B cell (primary cell): ENCODE measurements at places on chromosomes 3 and 15. TPM values are rescaled to one million over a fixed set of nuclear protein-coding genes. Genes with fewer than 3 reads are reported as not detected.

Gene PLS1
- 0.73 and 0.74 TPM in 2 replicates for total RNA-seq

Gene MYZAP
- 1.0 and 1.4 TPM in 2 replicates for total RNA-seq

Gene GOLGA6L24
- not detected in 2 replicates for total RNA-seq

Gene DUOXA1
- total RNA-seq = 0.74 TPM in 1 of 2 replicates, not detected in the other

Gene PLA2G4E
- total RNA-seq = not detected in 2 replicates

Gene SLC22A14
- not detected in 2 replicates for total RNA-seq

Gene CMTM8
- total RNA-seq = 0.25 TPM in 1 of 2 replicates, not detected in the other

DNA sequence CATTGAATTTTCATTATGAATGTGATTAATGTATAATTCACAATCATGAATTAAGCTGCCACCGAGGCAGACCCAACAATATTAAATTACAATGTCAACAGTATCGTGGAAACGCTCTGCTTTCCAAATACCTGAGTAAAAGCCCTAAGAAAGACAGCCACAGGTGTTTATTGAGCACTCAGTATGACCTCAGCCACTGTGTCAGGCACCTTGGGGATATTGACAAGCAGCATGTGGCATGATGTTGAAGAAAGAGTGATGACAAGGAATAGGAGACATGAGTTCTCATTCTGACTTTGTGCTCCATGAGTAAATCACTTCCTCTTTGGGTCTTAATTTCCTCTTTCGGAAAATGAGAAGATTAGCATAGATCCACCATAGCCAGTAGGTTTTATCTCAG is 12.8 kb downstream of the C2CD4A start:
- no peak overlapping the region for H3K4me3 ChIP-seq
- H3K36me3 ChIP-seq = no peaks in the 10 kb centered on the region
- H3K27me3 ChIP-seq = no peaks in the 10 kb centered on the region
- no peaks in the 10 kb centered on the region for H3K4me1 ChIP-seq
- no peak overlapping the region for H3K27ac ChIP-seq

- no peak overlapping the region for H3K4me3 ChIP-seq
- H3K27ac ChIP-seq = no peak overlapping the region
- peaks cover 3% of the 10 kb centered on the region for H3K36me3 ChIP-seq
- H3K4me1 ChIP-seq = no peaks in the 10 kb centered on the region
- no peak for DNase-seq
Observed at GRCh38 chr3:136387031-136387430, 136.9 kb downstream of the PCCB start.

- H3K36me3 ChIP-seq = no peaks in the 10 kb centered on the region
- H3K27me3 ChIP-seq = no peaks in the 10 kb centered on the region
- no peak overlapping the region for H3K27ac ChIP-seq
- H3K4me1 ChIP-seq = no peaks in the 10 kb centered on the region
Observed at GRCh38 chr3:143897576-143898295, 49.5 kb upstream of the SLC9A9 start.

- H3K4me3 ChIP-seq = no peak overlapping the region
- peaks cover 6% of the 10 kb centered on the region for H3K27me3 ChIP-seq
- DNase-seq = no peak
- no peaks in the 10 kb centered on the region for H3K36me3 ChIP-seq
- no peak overlapping the region for H3K27ac ChIP-seq
- no peaks in the 10 kb centered on the region for H3K4me1 ChIP-seq
Observed at GRCh38 chr3:18282507-18282906, 142.6 kb downstream of the SATB1 start.

DNA sequence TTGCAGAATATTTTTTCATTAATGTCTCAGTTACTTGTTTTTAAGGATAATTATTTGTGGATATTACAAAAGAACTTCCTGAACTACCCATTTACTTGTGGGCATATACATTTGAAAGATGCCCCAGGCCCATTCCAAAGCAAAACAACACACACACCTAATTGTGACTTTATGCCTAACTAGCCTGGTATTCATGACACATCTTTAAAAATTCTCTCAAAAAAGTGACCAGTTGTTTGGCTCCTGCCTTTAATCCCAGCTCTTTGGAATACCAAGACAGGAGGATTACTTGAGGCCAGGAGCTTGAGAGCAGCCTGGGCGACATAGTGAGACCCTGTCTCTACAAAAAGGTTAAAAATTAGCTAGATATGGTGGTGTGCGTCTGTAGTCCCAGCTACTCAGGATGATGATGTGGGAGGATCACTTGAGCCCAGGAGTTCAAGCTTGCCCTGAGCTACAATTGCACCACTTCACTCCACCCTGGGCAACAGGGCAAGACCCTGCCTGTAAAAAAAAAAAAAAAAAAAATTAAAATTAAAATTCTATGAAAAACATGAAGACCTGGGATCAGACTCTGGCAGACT is 51.7 kb upstream of the SLC4A7 start:
- no peaks in the 10 kb centered on the region for H3K27me3 ChIP-seq
- H3K27ac ChIP-seq = no peak overlapping the region
- peaks cover 10% of the 10 kb centered on the region for H3K4me1 ChIP-seq
- no peak for DNase-seq

DNA sequence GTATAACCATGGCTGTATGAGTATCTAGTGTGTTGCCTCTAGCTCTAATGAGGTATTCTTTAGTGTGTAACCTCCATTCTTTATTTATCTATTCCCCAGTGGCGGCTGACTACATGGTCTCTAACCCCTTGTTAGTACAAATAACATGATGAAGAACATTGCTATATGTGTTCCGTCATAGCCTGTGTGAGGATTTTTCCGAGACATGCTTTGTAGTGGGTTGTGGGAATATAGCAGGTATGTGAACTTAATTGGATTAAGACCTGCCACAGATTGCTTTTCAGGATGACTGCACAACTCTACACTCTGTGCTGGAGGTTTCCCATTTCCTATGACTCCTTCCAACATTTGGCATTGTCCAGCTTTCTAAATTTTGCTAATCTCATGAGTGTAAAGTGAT is 563.4 kb downstream of the ROBO1 start:
- DNase-seq = no peak
- no peak overlapping the region for H3K4me3 ChIP-seq
- no peaks in the 10 kb centered on the region for H3K4me1 ChIP-seq
- H3K27ac ChIP-seq = no peak overlapping the region

GRCh38 chr3:126102011-126102410 is 18.1 kb upstream of the SLC41A3 start:
- H3K36me3 ChIP-seq = no peaks in the 10 kb centered on the region
- H3K27ac ChIP-seq = no peak overlapping the region
- H3K4me3 ChIP-seq = no peak overlapping the region
- H3K4me1 ChIP-seq = no peaks in the 10 kb centered on the region
- DNase-seq = no peak

- H3K4me3 ChIP-seq = no peak overlapping the region
- H3K4me1 ChIP-seq = peaks cover 8% of the 10 kb centered on the region
- H3K27me3 ChIP-seq = no peaks in the 10 kb centered on the region
- H3K27ac ChIP-seq = no peak overlapping the region
- no peak for DNase-seq
- H3K36me3 ChIP-seq = no peaks in the 10 kb centered on the region
Observed at GRCh38 chr3:150733373-150733935, 29.5 kb downstream of the SIAH2 start.

DNA sequence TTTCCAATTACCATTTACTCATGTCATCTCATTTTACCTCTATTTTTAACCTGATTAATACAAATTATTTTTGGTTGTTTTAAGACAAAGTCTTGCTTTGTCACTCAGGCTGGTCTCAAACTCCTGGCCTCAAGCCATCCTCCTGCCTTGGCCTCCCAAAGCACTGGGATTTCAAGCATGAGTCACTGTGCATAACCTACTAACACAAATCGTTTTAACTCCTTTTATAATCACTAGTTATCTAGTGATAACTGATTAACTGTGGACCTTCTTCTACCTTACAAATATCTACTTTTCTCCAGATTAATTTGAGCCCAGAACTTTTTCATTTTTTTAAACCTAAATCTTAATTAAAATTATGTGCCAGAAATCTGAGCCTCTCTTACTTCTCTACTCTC is 4.6 kb downstream of the ATP13A3 start:
- no peaks in the 10 kb centered on the region for H3K27me3 ChIP-seq
- no peak for DNase-seq
